Activated T-cell treated with anti-CD3 and anti-CD28 coated beads, Interleukin-2, amount 50 U/mL, for 48 hours (primary cell): ENCODE measurements at places on chromosomes 7 and 10.

GRCh38 chr7:41416208-41416595, 286.7 kb downstream of the INHBA start:
- no peak for DNase-seq

GRCh38 chr10:22570733-22571430, 143.5 kb downstream of the PIP4K2A start:
- no peak for DNase-seq

GRCh38 chr7:43572516-43573049, 10.3 kb upstream of the STK17A start:
- peak; percentile 49 for DNase-seq

DNA sequence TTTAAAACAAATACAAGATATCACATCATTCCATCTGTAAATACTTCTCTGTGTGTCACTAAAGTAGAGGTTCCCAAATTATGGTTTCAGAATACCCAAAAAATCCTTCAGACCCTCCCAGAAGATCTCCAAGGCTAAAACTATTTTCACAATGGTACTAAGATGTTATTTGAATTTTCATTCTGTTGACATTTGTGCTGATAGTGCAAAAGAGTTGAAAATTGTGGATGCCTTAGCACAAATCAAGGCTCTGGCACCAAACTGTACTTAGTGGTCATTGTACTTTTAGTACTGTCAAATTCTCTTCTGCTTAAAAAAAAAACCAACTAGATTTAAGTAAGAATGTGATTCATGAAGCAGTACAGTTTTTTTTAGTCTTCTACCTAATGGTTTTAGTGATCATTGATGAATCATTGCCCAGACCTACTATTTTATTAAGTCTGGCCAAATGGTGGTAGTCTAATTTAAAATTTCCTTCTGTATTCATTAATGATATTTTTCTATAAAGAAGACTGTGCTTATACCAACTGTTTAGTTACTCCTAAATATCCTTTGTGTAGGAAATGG, 50.5 kb downstream of the TPST1 start:
- no peak for DNase-seq

- no peak for DNase-seq
These were observed 32.0 kb downstream of the AUTS2 start for GRCh38 chr7:69630292-69630691.

DNA sequence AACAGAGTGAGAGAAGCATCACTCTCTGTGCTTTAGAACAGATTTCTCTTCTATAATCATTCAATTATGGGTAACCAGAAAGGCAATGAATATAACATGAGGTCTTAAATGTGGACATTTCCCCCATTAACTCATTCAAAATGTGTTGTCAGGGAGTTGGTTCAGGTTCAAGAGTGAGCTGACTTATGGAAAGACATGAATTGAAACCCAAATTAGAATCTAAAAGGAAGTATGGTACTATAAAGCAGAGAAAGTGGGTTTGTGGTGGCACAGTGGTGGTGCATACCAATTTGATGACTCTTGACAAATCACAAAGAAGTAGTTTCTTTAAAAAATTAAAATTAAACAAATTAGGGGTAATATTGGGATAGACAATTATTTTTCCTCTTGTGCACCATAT, 114.6 kb upstream of the MEOX2 start:
- no peak for DNase-seq
